ENCODE measurements at places on chromosomes 2 and 18. TPM values are rescaled to one million over a fixed set of nuclear protein-coding genes. Genes with fewer than 3 reads are reported as not detected.
A peak's percentile ranks its signal among the peaks of the same experiment; 100 is the strongest.

DNA sequence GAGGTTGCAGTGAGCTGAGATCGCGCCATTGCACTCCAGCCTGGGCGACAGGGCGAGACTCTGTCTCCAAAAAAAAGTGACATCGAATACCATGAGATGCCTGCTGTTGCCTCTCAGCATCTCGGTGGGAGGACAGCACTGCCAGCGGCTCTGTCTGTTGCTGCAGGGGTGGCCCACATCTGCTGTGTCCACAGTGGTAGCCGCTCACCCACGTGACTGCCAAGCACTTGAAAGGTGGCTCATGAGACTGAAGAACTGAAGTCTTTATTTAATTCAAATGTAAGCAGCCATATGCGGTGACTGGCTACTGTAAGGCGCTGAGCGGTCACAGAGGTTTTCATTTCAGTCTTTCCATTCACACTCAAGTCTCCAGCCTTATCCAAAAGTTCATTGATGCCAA is 25.8 kb downstream of the IMPA2 start:
- H3K27me3 ChIP-seq: no peaks in the 10 kb centered on the region
- H3K4me1 ChIP-seq: peaks cover 31% of the 10 kb centered on the region
- H3K27ac ChIP-seq: no peak overlapping the region
- peaks cover 41% of the 10 kb centered on the region for H3K36me3 ChIP-seq

DNA sequence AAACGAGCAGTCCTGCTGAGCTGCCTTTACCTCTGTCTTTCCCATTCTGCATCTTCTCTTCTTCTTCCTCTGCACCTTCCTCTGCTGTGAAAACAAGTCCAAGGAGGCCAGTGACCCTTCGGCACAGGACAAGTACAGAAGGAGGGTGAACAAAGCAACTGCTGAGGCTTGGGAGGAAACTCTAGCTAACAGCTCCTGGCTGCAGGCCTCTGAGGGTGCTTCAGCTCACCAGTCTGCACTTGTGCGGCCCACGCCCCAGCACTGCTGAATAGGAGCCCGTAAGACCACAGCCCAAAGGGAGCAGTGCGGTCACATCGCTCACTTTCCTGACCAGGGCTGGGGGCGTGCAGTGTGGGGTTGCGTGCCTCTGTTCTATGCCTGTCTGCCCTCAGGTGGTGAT is 42.1 kb upstream of the DNMT3A start:
- DNase-seq: no peak
- peaks cover 8% of the 10 kb centered on the region for H3K4me1 ChIP-seq

- peaks cover 13% of the 10 kb centered on the region for H3K4me1 ChIP-seq
- H3K27ac ChIP-seq: no peak overlapping the region
- H3K36me3 ChIP-seq: no peaks in the 10 kb centered on the region
Observed at GRCh38 chr2:120177001-120177621, 46.1 kb downstream of the TMEM185B start.

DNA sequence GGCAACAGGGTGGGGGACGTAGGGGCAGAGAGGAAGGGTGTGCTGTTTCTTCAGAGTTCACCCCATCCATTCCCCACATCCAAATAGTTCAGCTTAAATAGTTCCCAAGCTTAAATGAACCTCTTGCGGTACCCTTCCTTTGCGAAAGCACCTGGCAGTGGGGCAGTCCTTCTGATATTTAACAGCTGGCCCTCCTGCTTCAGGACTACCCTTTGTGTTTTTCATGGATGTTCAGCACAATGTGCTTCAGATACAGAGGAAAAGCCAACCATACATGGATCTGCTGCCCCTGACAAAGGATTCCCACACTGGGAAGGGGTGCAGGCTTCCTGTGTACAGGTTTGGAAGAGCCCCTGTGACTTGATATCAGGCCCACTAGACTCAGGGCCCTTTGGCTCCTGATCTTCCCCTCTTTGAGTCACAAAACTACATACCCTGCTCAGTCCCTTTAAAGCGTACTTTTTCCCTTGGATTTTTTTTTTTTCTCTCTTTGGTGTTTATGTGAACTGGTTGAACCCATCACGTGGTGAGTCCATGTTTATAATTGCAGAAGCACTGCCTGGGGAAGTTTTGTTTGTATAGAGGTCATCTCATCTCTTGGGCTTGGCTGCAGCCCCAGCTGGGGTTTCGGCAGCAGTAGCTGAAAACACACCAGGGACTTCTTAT is 45.3 kb upstream of the IGFBP5 start:
- H3K36me3 ChIP-seq: no peaks in the 10 kb centered on the region
- DNase-seq: no peak
- peaks cover 16% of the 10 kb centered on the region for H3K4me1 ChIP-seq
- peak overlapping the region; percentile 76 for H3K27ac ChIP-seq
- H3K4me3 ChIP-seq: no peak overlapping the region

DNA sequence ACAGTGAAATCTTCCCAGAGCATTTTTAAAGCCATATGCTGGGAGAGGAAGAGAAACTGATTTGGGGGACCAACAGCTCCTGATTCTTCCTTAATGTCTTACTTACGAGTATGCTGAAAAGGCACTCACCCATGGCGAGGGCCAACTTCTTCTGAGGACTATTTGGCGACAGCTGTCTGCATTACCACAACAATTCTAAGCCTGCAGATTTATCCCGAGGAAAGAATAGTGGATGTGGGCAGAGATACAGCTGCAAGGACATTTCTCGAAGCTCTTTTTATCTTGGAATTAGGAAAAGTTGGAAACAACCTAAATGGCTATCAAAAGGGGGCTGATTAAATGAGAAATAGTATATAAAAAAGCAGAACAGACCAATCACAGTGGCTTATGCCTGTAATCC is 40.3 kb upstream of the FHL2 start:
- peaks cover 12% of the 10 kb centered on the region for H3K36me3 ChIP-seq
- H3K27me3 ChIP-seq: peaks cover 5% of the 10 kb centered on the region
- no peak for DNase-seq
- peak overlapping the region; percentile 94 for H3K27ac ChIP-seq
- H3K4me1 ChIP-seq: peaks cover 23% of the 10 kb centered on the region
- peak overlapping the region; percentile 66 for H3K4me3 ChIP-seq

- H3K36me3 ChIP-seq: no peaks in the 10 kb centered on the region
- no peak for DNase-seq
- no peak overlapping the region for H3K4me3 ChIP-seq
- no peaks in the 10 kb centered on the region for H3K27me3 ChIP-seq
- no peaks in the 10 kb centered on the region for H3K4me1 ChIP-seq
Observed at GRCh38 chr2:59956981-59957380, 596.5 kb downstream of the BCL11A start.

DNA sequence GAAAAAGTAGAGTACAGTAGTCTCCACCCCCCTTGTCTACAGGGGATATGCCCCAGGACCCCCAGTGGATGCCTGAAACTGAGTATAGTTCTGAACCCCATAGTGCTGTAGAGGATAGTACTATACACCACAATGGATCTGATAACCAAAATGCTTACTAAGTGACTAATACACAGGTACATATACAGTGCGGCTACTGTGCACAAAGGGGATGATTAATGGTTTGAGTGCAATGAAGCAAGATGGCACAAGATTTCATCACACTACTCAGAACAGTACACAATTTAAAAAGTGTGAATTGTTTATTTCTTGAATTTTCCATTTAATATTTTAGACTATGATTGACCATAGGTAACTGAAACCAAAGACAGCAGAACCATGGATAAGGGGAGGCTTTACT is 446.9 kb upstream of the NRP2 start:
- peaks cover 7% of the 10 kb centered on the region for H3K36me3 ChIP-seq
- DNase-seq: no peak
- no peaks in the 10 kb centered on the region for H3K27me3 ChIP-seq
- no peak overlapping the region for H3K4me3 ChIP-seq
- H3K27ac ChIP-seq: no peak overlapping the region

DNA sequence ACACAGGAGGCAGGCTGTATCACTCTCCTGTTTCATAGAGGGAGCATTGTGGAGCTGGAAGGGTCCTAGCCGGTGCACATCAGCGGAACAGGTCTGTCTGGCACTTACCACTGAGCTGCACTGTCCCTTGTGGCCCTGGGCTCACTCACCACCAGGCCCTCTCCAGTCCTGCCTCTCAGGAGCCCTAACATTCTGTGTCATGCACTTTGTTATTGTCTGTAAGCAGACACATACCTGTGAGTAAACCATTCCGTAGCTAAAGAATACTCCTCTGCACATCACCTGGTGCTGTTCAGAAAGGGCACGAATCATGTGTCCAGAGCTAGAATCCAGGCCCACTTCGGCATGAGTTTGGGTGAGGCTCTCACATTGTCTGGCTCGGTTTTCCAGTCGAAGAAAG is 93.6 kb downstream of the CRIM1 start:
- H3K4me1 ChIP-seq: peaks cover 43% of the 10 kb centered on the region
- H3K27ac ChIP-seq: no peak overlapping the region
- no peak overlapping the region for H3K4me3 ChIP-seq
- H3K27me3 ChIP-seq: no peaks in the 10 kb centered on the region

DNA sequence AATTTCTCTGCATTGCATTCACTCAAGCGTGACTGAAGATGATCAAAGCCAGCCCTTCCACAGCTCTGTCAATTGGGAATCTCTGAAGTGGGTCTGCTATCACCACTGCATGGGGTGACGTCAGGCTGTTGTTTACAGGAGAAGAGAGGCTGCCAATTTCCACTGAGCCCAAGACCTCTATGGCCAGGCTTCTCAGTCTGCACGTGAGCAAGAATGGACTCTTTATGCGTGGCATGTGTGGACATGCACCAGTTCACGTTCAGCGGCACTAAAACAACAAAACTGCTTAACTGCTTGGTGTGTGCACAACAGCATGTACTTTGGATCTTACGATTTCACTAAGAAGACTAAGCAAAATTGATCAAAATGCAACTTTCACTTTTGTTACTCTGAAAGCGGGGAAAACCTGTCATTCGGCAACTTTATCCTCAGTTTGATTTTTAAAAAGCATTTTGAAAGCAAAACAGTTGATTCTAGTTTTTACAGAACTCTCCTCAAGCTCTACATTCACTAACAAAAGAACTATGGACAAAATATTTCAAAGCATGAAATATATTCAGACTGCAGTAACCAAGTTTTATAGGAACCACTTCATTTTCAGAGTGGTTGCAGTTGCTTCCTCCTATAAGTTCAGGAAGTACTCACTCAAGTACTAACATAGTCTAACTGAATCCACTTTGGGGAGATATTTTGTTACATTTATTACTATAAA is 77.0 kb upstream of the SERTAD2 start:
- peak; percentile 38 for DNase-seq
- H3K27ac ChIP-seq: peak overlapping the region; percentile 83
- no peaks in the 10 kb centered on the region for H3K36me3 ChIP-seq
- no peaks in the 10 kb centered on the region for H3K27me3 ChIP-seq

- no peak for DNase-seq
- no peak overlapping the region for H3K27ac ChIP-seq
- no peak overlapping the region for H3K4me3 ChIP-seq
- no peaks in the 10 kb centered on the region for H3K36me3 ChIP-seq
Observed at GRCh38 chr18:45303026-45303425, 312.2 kb upstream of the SLC14A2 start.

GRCh38 chr18:75441896-75442295 is 14.4 kb upstream of the SMIM21 start:
- peaks cover 49% of the 10 kb centered on the region for H3K27me3 ChIP-seq
- no peak overlapping the region for H3K4me3 ChIP-seq
- no peaks in the 10 kb centered on the region for H3K4me1 ChIP-seq
- H3K36me3 ChIP-seq: no peaks in the 10 kb centered on the region

DNA sequence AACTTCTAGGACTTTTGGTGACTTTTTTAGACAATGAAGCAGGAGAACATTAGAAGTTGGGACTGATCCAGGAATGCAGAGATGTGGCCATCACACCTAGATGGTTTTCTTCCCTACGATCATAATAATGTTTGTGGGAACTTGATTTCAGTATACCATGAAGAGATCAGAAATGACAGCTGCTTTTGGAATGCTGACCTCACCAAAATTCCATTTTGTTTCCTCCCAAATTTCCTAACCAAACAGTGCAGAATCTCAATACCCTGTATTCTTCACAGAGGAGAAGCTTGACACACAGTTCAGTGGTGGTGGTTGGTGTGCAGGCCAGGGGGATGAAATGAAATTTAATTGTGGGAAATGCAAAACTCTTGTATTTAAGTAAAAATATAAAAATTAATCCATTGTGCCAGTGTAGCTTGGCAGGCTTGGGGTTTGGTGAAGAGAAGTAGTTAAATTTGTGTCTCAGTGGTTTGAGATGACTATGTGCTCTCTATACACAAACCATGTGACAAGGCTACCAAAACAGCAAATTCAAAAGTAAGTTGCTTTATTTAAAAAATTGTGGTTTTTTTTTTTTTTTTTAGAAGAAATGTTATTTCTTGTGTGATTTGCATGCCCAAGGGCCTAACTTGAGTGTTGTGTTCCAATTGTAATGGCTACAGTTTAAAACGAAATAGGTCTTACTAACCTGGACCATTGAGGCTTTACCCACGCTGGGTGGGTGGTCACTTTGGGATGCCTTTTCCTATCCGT is 252.4 kb downstream of the LPIN1 start:
- DNase-seq: no peak
- no peaks in the 10 kb centered on the region for H3K36me3 ChIP-seq
- no peaks in the 10 kb centered on the region for H3K4me1 ChIP-seq
- H3K27me3 ChIP-seq: no peaks in the 10 kb centered on the region
- H3K4me3 ChIP-seq: no peak overlapping the region

DNA sequence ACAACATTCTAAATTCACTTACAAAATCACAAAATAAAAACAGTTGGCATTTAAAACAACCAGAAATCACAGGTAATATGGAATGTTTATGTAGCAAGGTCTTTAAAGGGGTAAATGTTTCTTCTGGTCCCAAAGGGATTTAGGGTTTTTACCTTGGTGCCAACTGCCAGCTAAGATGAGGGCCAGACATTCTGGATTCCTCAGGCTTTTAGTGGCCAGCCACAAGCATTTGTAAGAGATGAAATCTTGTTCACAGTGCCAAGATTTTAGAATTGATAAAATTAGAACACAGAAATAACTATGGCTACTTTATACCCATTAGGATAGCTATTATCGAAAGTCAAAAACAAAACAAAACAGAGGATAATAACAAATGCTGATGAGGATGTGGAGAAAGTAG is 60.4 kb upstream of the CDKL4 start:
- no peak for DNase-seq
- peaks cover 21% of the 10 kb centered on the region for H3K36me3 ChIP-seq
- H3K4me1 ChIP-seq: peaks cover 12% of the 10 kb centered on the region
- no peak overlapping the region for H3K4me3 ChIP-seq

- H3K4me3 ChIP-seq: peak overlapping the region; percentile 76
- peaks cover 16% of the 10 kb centered on the region for H3K4me1 ChIP-seq
- DNase-seq: peak; percentile 26
- peaks cover 2% of the 10 kb centered on the region for H3K27me3 ChIP-seq
Observed at GRCh38 chr2:129877795-129878775, 101.4 kb upstream of the RAB6C start.

The WDR54 gene
- 2.9 TPM for total RNA-seq

The TTC39C gene
- total RNA-seq: 4.6 TPM

The EMX1 gene
- total RNA-seq: not detected

The ABCB11 gene
- 0.05 TPM for total RNA-seq

The REG3A gene
- total RNA-seq: not detected

The VWC2L gene
- not detected for total RNA-seq

The LIPG gene
- not detected for total RNA-seq

The PSMA8 gene
- not detected for total RNA-seq

The FIGN gene
- total RNA-seq: 12.9 TPM
